ENCODE measurements at places on chromosomes 3 and 15. TPM values are rescaled to one million over a fixed set of nuclear protein-coding genes. Genes with fewer than 3 reads are reported as not detected.

DNA sequence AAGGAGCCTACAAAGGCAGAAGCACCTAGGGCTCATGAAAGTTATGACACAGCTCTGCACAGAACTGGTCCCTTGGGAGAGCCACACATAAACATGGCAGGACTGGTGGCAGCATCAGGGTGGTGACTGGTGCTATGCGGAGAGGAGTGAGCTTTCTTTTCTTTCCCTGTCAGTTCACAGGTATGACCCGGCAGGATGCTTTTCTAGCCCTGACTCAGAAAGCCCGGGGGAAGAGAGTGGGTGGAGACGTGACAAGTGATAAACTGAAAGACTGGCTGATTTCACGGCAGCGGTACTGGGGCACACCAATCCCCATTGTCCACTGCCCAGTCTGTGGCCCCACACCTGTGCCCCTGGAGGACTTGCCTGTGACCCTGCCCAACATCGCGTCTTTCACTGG lies 103.0 kb downstream of the LARS2 start:
- DNase-seq = no peak

DNA sequence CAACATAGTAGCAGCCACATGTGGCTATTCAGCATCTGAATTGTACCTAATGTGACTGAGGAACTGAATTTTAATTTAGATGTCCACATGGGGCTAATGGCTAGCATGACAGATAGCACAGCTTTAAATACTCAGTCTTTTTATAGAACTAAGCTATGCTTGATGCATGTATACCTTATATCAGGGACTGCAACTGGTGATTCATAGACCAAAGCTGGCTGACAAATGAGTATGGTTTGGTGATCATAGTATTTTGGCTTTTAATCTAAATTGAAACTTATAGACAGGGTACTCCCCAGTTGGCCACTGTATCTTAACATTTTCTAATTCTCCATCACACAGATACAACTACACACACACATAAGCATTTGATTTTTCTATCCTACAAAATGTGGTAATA lies 83.6 kb downstream of the IGSF11 start:
- DNase-seq = no peak

GRCh38 chr3:137242836-137243400 lies 285.1 kb downstream of the IL20RB start:
- no peak for DNase-seq

- DNase-seq = no peak
These were observed 66.5 kb downstream of the CD47 start for GRCh38 chr3:108024146-108024850.

DNA sequence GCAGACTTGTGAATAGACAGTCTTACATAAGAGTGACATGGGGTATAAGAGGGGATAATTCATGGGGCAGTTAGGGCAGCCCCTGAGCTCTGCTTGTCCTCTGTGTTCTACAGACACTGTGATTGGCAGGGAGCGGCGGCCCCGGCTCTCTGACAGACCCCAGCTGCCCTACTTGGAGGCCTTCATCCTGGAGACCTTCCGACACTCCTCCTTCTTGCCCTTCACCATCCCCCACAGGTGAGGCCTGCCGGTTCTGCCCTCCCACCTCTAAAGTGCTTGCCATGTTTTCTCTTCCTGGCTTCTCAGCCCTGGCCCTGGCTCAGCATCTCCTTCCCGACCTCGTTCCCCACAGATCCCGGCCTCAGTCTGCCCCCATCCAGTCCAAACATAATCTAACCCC lies 3.4 kb downstream of the CYP1A2 start:
- DNase-seq = no peak

DNA sequence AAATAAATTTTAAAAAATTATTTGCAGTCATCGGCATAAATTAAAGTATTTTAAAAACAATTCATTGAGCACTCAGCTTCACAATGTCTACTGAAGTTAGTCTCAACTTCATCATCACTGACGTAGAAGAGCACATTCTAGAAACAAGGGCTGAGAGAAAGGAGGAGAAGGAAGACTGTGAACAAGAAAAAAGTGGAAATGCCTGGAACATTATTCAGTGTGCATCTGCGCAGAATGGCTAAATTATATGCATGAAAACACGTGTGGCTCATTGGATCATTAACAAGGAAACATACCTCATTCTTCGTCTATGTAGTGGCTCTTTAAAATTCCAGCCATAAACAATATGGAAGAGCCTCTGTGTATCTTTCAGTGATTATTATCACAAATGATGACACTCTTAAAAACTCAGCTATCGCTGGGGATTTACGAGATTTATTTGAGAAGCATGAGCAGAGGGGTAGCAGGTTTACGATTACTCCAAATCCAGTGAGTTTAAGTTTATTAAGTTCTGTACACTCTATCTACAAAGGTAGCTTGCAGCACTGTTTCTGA lies 404.2 kb upstream of the CDIN1 start:
- no peak for DNase-seq

DNA sequence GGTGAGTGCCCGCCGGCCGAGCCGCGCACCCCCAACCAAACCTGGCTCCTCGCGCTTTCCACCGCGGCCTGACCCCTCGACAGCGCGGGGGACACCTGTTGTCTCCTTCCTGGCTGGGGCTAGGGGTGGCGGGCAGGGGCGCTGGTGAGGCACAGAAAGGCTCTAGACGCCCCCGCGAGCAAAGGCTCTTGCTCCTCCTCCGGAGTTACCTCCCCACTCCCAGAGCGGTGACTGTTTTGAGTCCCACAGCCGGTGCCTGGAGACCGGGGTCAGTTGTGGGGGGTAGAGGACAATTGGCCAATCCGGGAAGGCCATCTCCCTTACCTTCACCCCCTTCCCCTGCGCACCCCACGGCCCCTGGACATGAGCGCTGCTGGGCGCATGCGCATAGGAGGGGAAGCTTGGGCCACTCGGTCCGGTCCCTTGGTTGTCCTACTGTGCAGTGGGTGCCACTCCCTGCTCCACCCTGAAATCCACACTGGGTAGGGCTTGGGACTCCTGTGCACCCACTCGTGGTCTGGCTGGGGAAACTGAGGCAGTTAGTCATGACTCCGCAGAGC lies 554 bp downstream of the CHST13 start:
- DNase-seq = no peak

ACP3 gene
- 63.9 TPM for polyA plus RNA-seq

ISG20 gene
- polyA plus RNA-seq = 1.00 TPM

TRPC1 gene
- 9.2 TPM for polyA plus RNA-seq

CSNK1G1 gene
- 23.1 TPM for polyA plus RNA-seq

Data from right renal cortex interstitium (tissue), 3 donors.